Stimulated activated CD4-positive, alpha-beta T cell treated with anti-CD3 and anti-CD28 coated beads, Interleukin-12 subunit alpha, Interleukin-12 subunit beta, amount 100 ng/mL, for 24 hours (primary cell): ENCODE measurements at places on chromosomes 13 and 19.
A peak's percentile ranks its signal among the peaks of the same experiment; 100 is the strongest.

GRCh38 chr19:42115219-42115618, 17.0 kb downstream of the POU2F2 start:
- no peak for DNase-seq

- DNase-seq = no peak
These were observed 109.7 kb upstream of the MCF2L start for GRCh38 chr13:112859128-112859816.

- no peak for DNase-seq
These were observed 58.5 kb downstream of the TRPM4 start for GRCh38 chr19:49216071-49216470.

DNA sequence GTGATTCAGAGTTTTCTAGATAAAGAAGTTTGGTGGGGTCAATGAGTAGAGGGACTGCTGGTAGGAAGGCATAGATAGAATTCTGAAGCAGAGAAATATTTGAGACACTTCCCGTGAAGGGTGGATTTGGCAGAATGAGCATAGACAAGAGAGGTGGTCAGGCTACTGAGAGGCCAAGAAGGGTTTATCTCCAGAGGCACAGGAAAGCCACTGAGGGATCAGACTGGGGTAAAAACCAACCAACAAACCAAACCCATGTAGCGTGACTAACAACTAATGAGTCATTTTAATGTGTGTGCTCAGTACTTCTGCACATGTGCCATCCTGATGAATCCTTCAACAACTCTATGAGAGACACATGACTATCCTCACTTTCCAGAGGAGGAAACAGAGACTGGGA, 60.0 kb upstream of the SERP2 start:
- DNase-seq = no peak

DNA sequence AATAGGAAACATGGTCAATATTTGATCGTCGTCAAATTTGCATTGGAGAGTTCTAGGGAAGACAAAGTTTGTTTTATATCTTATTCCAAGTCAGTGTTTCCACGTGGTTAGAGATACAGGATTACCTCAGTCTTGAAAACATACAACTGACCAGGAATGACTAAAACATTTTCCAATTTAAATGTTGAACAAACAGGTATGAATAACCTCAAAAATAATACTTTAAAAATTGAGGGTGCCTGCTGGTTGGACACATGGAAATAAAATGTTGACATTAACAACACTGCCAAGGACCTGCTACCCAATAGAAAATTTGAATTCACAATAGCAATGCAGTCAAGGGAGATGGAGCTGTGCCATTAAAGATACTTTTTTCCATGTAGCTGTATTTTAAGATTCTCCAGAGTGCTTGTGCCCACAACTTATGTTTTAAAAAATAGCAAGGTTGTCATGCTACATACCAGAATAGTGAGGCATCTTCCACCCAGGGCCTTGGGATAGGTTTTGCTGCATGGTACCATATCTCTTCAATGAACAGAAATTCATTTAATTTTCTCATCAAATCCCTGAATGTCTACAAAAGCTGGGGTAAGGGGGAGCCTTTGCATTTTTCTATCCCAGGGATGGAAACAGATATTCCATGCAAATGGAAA, 260.8 kb downstream of the EFNB2 start:
- DNase-seq = no peak

DNA sequence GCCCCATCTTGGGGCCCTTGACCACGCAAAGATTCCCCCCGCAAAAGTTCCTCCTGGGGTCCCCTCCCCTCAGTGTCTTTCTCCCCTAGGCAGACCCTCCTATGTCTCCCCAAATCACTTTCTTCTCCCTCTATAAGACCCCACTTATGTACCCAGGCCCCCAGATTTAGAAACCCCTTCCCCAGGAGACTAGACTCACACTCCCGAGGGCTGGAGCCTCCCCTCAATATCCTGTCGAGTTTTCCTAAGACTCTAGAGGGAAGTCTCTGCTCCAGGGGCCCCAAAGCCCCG, 1.4 kb downstream of the SLC1A5 start:
- no peak for DNase-seq

DNA sequence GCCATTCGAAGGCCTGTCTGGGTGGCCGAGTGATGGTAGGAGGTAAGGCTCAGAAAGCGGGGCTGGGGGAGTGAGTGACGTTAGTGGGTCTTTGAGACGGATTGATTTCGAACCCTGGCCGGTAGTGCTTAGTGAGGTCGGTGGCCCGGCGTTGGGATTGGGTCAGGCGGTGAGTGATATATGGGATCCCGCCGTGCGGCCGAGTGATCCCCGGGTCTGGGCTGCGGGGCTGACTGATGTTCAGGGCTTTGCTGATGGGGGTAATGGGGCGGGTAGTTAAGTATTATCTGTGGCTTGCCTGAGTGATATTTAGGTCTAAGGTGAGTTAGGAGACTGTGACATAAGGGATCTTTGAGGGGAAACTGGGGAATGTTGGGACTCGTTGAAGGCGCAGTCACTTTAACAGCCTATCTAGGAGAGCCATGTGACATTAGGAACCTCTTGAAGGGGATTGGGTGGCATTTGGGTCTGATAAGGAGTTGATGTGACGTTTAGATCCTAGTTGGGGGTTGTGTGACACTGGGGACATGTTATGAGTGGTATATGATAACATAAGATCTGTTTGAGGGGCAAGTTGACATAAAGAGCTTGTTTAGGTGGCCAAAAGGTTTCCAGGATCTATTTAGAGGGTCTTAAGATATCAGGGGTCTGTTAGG, 543 bp downstream of the PSMC4 start:
- DNase-seq = no peak

DNA sequence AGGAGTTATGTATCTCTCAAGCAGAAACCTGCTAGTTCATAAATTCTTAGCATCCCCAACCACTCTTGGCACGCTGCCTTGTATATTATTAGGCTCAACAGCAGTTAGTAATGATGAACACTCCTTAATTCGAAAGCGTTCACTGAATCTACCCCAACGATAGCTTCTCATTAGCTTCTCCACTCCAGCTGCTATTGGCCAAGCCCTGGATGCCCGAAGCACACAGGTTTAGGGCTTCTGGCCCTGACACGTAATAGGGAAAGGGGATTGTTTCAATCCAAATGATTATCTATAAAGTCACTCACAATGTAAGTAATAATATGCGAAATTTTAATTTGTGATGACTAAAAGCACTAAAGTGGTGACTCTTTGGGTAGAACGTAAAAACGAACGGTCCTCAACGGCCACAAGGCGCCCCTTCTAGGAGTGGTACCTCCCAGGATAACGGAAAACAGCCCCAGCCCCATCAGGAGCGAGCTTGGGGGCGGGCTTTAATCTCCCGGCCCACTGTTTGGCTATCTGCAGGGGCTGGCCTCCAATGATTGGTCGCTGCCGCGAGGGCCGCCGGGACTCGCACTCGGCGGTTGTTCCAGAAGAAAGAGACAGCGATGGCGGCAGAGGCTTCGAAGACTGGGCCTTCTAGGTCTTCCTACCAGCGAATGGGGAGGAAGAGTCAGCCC, at the start of gene RNF17:
Gene RNF17 (plus strand): TSS at position 574 of the 680 bp plus-strand sequence. CDS start 35 bp downstream, at position 609.
- DNase-seq = no peak

DNA sequence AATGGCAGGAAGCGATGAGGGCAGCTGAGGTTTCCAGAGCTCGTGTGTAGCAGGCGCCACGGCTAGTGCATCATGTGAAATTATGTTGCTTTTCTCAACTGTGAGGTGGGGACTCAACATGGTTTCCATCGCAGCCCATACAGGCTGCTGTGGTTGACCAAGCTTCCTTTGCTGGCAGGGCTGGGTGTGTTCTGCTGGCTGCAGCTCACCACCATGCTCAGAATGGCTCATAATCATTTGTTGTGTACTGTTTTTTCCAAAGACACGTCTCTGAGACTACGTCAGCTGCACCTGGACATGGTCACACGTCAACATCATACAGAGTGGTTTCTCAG, 16.1 kb upstream of the RASA3 start:
- DNase-seq = no peak

GRCh38 chr19:737591-738093, 13.3 kb upstream of the MISP start:
- peak; percentile 53 for DNase-seq
